Cardiac septum (tissue), 1 donor: ENCODE measurements at places on chromosomes 6 and 20. TPM values are rescaled to one million over a fixed set of nuclear protein-coding genes. Genes with fewer than 3 reads are reported as not detected.

GRCh38 chr6:32329141-32329540, 42.6 kb downstream of the TSBP1 start:
- DNase-seq = no peak

GRCh38 chr6:150600010-150600300, 270 bp downstream of the PLEKHG1 start:
- no peak for DNase-seq

- no peak for DNase-seq
Observed at GRCh38 chr6:111829581-111829980, 43.7 kb downstream of the FYN start.

DNA sequence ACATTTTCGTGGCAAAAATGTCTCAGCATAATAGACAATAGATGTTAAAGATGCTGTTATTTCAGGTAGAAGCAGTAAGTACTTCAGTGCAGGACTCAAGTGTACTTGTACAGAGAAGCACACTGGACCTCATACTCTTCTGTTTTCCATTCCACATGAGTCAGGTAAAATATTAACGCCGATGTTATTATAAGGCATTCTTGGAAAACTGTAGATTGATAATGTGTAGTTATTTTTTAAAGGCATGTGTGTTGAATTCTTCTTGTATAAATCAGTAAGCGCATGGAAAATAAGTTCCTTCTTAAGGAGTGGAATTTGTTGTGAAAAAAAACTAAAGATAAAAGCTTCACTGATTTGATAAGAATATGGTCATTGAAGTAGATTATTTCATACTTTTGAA, 45.8 kb downstream of the DOP1A start:
- DNase-seq = no peak

GRCh38 chr6:53048431-53049195, 16.6 kb upstream of the FBXO9 start:
- DNase-seq = no peak

- no peak for DNase-seq
Observed at GRCh38 chr6:107535626-107536025, 45.7 kb downstream of the SOBP start.

GRCh38 chr20:62993856-62994494, 12.8 kb downstream of the BHLHE23 start:
- no peak for DNase-seq

- DNase-seq = no peak
Observed at GRCh38 chr20:45998761-45999160, 9.9 kb upstream of the MMP9 start.

- DNase-seq = no peak
Observed at GRCh38 chr6:137222381-137222780, 3.2 kb upstream of the IFNGR1 start.

The SLC2A10 gene
- 2.7 TPM for total RNA-seq

The ZBTB12 gene
- total RNA-seq = 5.2 TPM

DNA sequence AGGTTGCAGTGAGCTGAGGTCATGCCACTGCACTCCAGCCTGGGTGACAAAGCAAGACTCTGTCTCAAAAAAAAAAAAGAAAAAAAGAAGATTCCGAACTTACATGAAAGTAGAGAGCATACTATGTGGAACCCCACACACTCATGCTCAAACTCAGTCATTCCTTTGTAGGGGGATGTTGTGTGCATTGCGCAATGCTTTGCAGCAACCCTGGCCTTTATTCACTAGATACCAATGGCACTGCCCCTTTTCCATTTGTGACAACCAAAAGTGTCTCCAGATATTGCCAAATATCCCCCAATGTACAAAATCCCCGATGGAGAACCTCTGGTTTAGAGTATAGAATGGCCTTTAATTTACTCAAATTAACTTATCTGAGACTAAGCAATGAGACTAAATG, 158.6 kb downstream of the GJA1 start:
- no peak for DNase-seq

GRCh38 chr20:54822386-54822785, 347.0 kb downstream of the DOK5 start:
- DNase-seq = no peak

- DNase-seq = no peak
Observed at GRCh38 chr6:157025437-157025836, 248.3 kb downstream of the ARID1B start.

DNA sequence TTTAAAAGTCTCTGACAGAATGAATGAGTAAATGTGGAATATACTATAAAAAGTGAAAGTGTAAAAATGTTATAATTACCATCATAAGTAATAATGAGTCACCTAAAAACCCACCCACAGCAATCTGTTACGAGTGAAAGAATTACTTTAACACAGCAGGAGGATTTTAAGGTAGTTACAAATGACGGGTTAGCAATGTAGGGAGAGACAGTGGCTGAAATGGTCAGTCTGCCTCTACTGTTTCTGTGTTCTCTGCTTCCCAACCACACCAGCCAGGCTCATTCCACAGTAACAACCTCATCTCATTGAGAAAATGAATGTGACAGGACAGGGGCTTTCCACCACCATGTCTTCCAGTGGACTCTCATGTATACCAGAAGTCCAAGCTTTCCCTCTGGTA, 124.4 kb upstream of the KCNK16 start:
- DNase-seq = no peak

DNA sequence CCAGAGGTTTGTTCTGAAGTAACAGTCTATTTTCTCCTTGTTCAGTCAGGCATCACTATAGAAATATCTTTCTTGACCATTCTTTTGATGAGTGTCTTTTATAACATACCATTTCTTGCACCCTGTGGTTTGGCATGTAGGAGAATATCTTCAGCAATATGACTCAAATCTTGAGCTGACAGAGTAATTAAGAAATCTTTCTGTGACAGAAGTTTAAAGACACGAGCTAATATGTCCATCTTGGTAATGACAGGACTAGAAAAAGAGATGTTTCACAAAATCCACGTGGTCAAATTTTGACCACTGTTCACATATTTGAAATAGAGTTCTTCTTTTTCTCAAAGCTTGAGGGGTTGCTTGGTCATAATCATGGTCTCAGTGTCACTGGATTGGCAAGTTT, 149.9 kb downstream of the MYB start:
- no peak for DNase-seq

DNA sequence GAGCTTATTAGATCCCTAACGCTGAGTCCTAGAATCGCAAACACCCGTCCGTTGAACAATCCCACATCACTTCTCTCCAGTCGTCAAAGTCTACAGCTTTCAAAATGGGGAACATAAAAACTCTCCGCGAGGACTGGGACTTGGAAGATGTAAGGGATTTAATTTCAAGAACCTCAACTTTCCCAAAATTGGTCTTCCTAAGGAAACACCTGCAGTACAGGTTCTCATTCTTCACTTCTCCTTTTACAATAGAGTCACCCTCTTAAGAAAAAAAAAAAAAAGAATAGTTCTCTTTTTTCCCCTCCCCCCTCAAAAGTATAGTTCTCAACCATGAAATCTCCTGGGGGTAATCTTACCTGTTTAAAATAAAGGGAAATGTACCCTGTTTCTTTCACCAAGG, 6.6 kb upstream of the ZBTB22 start:
- no peak for DNase-seq
